ENCODE measurements at places on chromosomes 2 and 18. TPM values are rescaled to one million over a fixed set of nuclear protein-coding genes. Genes with fewer than 3 reads are reported as not detected.

ABHD1 gene
- polyA plus RNA-seq = not detected

ANTXR1 gene
- 187 TPM for polyA plus RNA-seq

NUP35 gene
- polyA plus RNA-seq = 10.9 TPM

CROCC2 gene
- polyA plus RNA-seq = not detected

C2orf72 gene
- polyA plus RNA-seq = not detected

TACR1 gene
- polyA plus RNA-seq = 0.05 TPM

IWS1 gene
- polyA plus RNA-seq = 41.1 TPM

FAM124B gene
- polyA plus RNA-seq = not detected

NPPC gene
- 0.29 TPM for polyA plus RNA-seq

TOGARAM2 gene
- polyA plus RNA-seq = not detected

ELAC1 gene
- polyA plus RNA-seq = 13.1 TPM

CCDC85A gene
- 1.6 TPM for polyA plus RNA-seq

NT5C1B gene
- polyA plus RNA-seq = 0.88 TPM

PDCD1 gene
- not detected for polyA plus RNA-seq

ANKRD44 gene
- 2.9 TPM for polyA plus RNA-seq

LAPTM4A gene
- 752 TPM for polyA plus RNA-seq

CAPN14 gene
- not detected for polyA plus RNA-seq

TUBB8B gene
- not detected for polyA plus RNA-seq

RTP5 gene
- not detected for polyA plus RNA-seq

C2orf81 gene
- 6.0 TPM for polyA plus RNA-seq

SCYGR4 gene
- not detected for polyA plus RNA-seq

NFATC1 gene
- 9.8 TPM for polyA plus RNA-seq

GKN1 gene
- polyA plus RNA-seq = not detected

CKAP2L gene
- polyA plus RNA-seq = 9.0 TPM

CXCR1 gene
- polyA plus RNA-seq = not detected

IDH1 gene
- polyA plus RNA-seq = 53.1 TPM

MATN3 gene
- polyA plus RNA-seq = 2.0 TPM

REG1B gene
- not detected for polyA plus RNA-seq

UGT1A5 gene
- polyA plus RNA-seq = not detected

SCN7A gene
- polyA plus RNA-seq = not detected
